ENCODE measurements at places on chromosomes 12 and 14.

DNA sequence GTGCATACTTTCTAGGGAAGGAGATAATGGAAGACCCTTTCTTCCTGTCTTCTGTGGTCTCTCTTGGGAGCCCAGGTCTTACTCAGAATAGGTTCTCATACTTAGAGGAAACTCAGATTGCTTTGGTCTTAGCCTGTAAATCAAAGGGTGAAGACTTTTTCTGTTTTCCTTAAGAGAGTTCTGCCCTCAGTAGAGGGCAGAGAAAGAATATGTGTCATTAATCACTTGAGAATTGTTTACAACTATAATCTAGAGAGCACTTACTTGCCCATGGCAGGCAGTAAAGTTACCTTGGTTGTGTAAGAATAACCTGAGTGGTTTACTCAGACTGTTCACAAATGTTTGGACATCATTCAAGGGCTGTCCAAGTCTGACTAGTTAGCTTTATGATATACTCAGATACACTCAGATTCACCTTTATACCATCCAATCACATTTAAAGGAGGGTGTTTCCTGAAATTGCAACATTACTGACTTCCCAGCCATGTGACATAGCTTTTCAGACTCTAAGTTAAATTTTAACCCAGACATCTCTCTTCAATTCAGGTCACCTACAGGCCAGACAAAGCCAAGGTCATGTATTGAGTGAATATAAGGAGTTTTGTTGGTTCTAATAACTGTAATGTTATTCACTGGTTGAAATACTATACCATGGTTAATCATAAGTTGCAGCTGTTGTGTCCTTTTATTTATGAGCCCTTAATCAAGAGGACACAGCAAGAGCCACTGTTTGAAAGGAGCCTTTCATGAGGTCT is 372.2 kb downstream of the RAD51B start:
- DNase-seq = no peak

DNA sequence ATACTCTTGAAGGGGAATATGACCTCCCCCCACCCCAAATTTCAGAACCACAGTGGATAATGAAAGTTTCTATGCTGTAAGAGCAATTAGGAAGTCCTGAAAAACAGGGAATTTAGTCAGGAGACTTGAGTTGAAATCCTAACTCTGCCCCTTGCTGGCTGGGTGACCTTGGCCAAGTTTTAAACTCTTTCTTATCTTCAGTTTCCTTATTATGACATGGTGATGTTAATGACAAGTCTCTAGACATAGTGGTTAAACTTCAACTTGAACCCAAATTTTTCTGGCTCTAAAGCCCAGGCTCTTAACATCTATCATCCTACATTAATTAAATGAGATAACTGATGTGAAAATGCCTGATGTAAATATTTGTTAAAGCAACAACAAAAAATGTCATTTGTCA is 325.9 kb downstream of the APAF1 start:
- no peak for DNase-seq

DNA sequence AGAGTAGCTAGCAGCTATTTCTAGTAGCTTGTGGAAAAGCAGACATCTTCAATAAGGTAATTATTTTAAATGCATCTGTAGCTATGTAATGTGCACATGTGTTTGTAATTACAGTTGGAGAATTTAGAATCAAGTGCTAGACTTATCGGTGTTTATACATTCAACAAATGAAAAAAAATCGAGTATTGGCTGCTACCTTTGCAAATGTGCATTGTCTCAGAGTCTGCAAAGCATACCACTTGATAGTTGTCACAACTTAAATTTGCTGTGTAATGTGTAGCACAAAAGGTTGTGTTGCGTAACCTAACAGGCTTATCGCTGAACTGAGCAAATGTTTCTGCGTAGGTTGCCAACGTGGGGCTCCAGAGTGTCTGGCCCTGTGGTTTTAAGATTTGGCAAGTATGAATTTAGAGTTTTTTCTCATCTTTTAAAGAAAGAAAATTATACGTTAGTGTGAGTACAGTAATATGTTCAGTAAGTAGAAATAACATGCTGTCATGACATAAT is 44.3 kb downstream of the TMTC2 start:
- DNase-seq = no peak

- DNase-seq = no peak
These were observed 33.8 kb downstream of the KCNK10 start for GRCh38 chr14:88289234-88289633.

DNA sequence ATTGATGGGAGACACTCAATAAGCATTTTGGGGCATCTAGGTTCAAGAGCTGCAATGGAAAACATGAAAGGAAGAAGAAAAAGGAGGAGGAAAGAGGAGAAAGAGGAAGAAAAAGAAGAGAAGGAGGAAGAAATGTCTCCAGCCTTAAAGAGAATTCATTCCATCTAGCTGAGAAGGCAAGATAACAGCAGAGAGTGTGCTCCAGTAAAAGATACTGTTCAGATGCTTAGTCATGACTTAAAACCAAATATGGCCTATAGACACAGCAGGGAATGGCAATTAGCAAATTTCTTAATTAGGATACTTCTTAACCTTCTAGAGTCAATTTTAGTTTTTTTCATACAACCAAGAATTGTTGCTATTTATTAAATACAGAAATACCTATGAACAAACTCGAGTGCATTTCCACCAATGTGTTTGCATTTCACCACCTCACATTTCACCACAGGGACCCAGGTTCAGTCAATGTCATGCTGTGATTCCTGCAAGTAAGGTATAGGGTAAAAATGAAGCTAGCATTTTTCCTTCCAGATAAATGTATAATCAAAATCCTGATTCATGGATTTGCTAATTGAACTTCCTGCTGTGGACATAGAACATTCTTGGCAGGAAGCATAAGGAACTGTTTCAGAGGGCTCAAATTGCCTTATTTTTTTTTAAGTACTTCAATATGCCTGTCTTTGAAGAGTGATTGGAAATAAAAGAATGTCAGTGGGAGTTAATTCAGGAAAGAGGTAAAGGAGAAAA is 177.8 kb downstream of the RPS29 start:
- DNase-seq = no peak

GRCh38 chr14:90576581-90576980 is 179.8 kb downstream of the CALM1 start:
- no peak for DNase-seq

DNA sequence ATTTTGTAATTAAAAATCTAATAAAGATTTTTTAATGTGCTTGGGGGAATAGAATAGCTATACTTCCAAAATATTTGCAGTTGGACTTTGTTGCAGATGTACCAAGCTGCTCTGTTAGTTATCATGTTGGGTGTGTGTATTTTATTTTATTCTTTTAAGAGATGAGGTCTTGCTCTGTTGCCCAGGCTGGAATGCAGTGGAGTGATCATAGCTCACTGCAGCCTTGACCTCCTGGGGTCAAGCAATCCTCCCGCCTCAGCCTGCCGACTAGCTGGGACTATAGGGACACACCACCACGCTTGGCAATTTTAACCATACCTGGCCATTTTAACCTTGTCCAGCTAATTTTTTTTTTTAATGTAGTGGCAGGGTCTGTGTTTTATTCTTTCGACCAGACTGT is 54.7 kb upstream of the MAP1LC3B2 start:
- DNase-seq = no peak

DNA sequence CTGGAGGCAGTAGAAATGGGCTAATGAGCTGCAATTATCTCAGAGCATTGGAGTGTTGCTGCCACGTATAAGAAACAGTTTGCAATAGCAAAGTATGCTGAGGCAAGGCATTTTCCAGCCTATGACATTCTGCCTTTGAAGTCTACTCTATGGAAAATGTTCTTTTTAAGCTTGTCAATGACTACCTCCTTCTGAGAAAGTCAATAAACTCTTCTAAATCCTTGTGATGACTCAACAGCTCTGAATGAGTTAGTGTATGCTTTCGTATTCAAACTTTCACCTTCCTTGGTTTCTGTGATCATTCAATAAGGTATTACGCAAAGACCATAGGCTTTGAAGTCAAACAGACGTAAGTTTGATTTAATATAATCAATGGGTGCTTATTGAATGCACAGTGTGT is 111.2 kb downstream of the CAPZA3 start:
- no peak for DNase-seq

- no peak for DNase-seq
These were observed 198.9 kb downstream of the ZFP36L1 start for GRCh38 chr14:68593806-68594536.

GRCh38 chr12:130571089-130571488 is 145.0 kb downstream of the RIMBP2 start:
- DNase-seq = no peak

DNA sequence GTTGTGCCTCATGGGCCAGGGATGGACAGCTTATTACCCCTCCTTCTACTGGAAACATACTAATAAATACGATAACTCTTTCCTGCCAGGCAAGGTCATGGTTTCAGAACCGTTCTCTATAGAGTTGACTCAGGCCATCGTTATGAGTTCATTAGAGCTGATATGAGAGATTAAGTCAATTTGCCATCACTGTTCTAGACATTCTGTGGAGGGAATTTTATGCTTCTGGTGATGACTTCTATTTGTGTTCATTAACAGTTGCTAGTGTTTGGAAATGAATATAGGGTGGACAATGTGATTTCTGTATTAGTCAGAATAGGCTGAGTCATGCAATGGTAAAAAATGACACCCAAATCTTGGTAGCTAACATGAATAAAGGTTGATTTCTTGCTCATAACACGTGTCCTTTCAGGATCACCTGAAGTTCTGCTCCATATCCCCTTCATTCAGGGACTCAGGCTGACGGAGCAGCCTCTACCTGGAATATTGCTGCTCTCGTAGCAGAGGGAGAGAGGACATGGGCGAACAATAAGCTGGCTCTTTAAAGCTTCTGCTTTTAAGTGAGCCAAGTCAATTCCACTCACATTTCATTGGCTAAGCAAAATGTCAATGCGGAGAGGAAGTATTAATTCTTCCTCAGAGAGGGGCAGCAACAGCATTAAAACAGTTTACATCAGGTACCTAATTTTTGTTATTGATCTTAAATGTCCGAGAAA is 18.5 kb upstream of the TBPL2 start:
- DNase-seq = no peak

- no peak for DNase-seq
These were observed 216.7 kb upstream of the TMTC1 start for GRCh38 chr12:30000401-30000800.

DNA sequence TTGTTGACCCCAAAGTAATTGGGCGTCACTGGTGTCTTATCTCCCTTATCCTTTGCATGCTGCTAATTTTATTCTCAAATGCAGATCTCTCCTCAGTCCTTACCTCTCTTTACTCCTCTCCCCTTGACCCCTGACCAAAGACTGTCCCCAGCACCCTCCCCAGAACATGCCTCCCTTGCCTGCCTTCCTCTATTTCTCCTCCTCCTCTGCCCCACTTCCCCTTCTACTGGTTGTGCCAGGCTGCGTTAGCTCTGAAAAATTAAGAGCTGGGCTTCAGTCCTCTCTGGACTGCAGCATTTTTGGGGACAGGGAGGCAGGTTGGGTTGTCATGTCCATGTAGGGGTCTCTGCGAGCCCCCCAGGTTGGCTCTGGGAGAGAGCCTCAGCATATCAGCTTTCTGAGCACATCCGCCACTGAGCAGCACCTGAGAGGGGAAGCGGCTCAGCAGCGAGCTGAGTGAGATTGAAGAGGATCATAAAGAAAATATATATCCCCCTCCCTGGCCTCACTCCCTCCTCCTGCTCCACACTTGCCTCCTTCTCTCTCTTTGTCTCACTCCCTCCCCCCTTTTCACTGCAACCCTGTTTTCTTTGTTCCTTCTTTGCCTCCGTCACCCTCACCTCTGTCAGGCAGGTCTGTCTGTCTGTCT is 6.4 kb upstream of the CISTR start:
- DNase-seq = no peak

DNA sequence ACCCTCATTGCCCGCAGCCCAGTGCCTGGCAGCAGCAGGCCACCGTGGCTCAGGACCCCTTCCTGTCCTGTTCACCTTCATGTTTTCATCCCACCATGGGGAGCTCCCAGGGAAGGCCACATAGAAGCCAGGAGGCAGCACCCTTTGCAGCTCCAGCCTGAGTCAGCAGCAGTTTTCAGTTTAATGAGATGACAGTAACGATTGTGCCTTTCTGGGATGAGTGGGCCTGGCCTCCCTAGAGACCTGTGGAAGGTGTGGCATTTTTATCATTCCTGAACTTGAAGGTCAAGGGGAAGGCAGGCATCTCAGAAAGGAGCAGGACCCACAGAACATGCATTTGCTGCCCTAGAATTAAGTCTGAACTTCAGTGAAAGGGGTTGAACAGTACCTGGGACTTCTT is 532.8 kb downstream of the FUT8 start:
- DNase-seq = no peak

- DNase-seq = no peak
These were observed 3.9 kb downstream of the RNASE11 start for GRCh38 chr14:20583908-20584307.

DNA sequence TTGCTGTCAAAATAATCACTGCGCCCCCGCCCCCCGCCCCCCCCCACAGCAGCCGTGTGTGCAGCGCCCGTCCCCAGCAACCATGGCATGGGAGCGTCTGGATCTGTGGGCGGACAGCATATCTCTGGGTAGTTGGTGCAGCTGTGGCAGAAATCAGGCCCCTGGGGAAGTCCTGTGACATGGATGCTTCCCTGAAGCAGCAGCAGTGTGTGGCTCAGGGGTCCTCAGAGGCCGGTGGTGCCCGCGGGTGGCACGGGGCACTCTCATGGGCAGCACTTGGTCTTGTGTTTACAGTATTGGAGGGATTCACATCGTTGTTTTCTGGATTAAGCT is 19.2 kb downstream of the XRCC3 start:
- no peak for DNase-seq

GRCh38 chr12:3158851-3159465 is 81.8 kb downstream of the TSPAN9 start:
- no peak for DNase-seq

GRCh38 chr12:57868851-57869268 is 22.3 kb upstream of the CTDSP2 start:
- no peak for DNase-seq

DNA sequence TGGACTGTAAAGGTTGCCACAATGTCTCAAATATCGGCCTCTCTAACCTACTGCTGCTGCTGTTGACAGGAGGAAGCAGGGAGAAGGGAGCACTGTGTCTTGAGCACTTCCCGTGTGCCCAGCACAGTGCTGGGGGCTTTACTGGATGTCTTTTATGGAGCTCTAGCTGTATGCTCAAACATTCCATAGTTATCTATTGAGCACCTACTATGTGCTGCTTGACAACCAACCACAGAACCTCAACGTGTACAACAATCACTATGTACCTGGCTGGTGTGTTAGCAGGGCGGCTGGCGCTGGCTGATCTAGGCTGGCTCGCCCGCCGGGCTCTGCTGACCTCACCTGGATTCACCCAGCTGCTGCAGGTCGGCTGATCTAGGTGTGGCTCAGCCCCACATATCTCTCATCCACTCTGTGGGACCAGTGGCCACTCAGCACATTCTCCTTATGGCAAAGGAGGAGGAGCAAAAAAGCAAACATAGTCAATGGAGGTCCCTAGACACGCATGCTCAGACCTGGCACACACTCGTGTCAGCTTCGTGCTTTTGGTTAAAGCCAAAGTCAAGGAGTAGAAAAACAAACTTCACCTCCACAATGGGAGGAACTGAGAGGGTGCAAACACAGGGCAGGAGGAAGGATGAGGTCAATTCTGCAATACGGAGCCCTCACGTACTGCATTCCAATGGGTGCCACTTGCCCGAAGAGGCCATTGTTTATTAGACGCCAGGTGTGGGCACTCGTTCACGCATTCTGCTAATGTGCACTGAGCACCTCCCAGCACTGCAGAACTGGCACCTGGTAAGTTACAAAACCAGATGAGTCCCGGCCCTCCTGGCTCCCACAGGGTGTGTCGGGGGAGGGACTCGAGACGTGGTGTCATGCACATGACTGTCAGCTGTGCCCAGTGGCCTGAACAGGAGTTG is 147.2 kb downstream of the SCARB1 start:
- DNase-seq = no peak

- no peak for DNase-seq
These were observed 67.3 kb downstream of the SPTB start for GRCh38 chr14:64812412-64812811.

- DNase-seq = no peak
These were observed 202.6 kb downstream of the ANO6 start for GRCh38 chr12:45418520-45418919.
